ENCODE measurements at places on chromosomes 12 and 14.

DNA sequence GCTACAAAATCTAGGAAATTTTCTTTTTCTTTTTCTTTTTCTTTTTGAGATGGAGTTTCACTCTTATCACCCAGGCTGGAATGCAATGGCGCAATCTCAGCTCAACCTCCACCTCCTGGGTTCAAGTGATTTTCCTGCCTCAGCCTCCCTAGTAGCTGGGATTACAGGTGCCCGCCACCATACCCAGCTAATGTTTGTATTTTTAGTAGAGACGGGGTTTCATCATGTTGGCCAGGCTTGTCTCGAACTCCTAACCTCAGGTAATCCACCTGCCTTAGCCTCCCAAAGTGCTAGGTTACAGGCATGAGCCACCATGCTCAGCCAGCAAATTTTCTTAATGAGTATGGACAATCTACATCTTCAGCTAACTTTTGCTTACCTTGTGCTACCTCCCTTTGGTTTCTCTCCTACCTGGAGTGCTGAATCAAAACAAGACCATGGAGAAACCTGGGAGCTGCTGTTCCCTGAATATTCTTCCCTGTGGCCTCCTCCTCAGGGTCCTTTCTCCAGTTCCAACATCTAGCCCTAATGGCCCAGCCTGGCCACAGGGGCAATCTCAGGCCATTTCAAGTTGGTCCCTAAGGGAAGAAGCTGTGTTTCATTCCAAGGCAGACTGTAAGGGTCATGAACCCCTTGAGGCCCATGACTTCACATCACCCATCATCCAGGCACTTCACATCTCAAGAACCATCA lies 74.6 kb upstream of the EGLN3 start:
- no peak for DNase-seq

DNA sequence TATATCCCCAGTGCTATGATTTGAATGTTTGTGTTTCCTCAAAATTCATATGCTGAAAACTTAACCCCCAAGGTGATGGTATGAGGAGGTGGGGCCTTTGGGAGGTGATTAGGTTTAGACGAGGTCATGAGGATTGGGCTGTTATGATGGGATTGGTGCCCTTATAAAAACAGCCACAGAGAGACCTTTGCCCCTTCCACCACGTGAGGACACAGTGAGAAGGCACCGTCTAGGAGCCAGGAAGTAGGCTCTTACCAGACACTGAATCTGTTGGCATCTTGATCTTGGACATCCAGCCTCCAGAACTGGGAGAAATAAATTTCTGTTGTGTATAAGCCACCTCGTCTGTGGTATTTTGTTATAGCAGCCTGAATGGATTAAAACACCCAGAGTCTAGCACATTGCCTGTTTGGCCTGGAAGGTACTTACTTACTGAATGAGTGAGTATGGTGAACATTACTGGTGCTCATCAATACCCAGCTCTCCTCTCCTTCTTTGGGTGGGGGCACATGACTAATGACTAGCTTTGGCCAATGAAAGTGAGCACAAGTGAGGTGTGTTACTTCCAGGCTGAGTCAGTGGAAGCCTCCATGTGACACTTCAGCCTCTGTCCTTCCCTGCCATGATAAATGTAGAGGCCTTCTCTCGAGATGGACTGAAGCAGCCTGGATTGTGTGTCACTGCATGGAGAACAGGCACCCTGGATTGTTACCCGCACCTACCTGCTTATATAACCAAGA lies 72.4 kb upstream of the CHST11 start:
- DNase-seq: no peak

DNA sequence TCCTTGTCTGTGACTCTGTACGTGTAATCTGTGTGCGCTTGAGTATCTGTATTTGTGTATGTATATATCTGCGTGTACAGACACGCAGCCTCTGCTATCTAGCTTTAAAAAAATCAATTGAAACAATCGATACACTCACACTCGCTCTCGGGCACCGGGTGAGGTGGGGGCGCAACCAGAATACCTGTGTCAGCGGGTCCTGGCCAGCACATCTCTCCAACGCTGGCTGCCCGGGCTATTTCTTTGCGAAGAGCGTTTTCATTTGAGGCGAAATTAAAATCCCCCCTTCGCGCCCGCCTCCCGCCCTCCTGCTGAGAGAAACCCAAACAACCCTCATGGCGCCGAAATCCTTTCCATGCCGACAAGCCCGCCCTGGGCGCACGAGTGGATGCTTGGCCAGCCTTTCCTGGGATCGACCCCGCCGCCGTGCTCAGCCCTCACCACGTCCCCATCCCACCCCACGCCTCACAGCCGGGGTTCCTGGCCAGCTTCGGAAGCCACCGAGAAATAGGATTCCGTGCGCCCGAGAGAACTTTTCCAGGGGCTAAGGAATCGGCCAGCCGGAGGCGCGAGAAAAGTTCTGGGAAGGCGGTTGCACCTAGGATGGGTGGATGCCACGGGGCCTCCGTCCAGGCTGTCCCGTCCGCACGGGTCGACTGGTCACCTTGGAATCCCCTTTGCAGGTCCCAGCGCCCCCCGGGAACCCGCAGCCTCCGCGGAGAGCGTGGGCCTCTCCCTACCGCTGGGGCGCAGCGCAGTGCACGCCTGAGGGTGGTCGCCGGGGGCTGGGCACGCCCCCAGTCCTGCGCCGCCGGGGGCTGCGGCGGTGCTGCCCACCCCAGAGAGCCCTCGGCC lies 1.0 kb downstream of the ZDHHC22 start:
- DNase-seq: no peak

DNA sequence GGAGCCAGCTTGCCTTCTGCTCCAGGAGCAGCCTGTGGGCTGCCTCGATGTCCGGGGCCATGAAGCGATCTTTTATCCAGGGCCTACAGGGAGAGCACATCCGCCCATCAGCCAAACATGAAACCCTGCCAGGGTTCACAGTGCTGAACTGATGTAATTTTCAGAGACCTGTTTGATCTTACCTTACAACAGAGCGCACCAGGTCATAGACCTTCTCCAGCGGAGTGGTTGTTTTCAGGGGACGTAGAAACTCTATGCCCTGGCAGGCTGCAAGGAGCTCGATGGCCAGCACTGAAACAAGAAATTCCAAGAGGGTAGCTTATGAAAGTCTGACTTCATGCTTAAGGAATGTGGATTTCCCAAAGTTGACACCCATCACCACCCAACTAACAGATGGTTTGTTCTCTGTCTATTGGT lies 19.7 kb downstream of the HAL start:
- DNase-seq: no peak

GRCh38 chr14:39266525-39266870 lies 32.8 kb downstream of the MIA2 start:
- no peak for DNase-seq

DNA sequence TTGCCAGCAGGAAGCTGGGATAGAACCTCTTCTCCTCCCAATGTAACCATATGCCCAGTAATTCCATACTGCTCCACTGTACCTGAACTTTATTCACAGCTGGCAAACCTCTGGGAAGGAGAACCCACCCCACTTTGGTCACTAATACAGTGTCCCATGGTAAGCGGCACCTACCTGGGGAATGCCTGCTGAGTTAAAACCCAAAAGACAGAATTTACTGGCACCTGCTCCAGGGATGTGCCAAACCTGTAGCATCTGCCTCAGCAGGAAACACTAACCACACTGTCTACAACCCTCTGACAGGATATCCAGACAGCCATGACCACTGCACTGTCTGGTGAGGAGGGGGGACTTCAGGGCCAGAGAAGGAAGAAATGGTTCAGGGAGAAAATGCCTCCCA lies 26.6 kb downstream of the DDX24 start:
- DNase-seq: no peak

Measured in activated CD4-positive, alpha-beta T cell treated with anti-CD3 and anti-CD28 coated beads, Interleukin-2, amount 50 U/mL, for 4 hours (primary cell).